ENCODE measurements at places on chromosomes 3 and 15. TPM values are rescaled to one million over a fixed set of nuclear protein-coding genes. Genes with fewer than 3 reads are reported as not detected.

GRCh38 chr15:45921376-45921775, 286.5 kb downstream of the SQOR start:
- H3K4me3 ChIP-seq = no peak overlapping the region
- no peaks in the 10 kb centered on the region for H3K27me3 ChIP-seq
- peaks cover 30% of the 10 kb centered on the region for H3K4me1 ChIP-seq
- peak; percentile 40 for DNase-seq
- no peak overlapping the region for H3K27ac ChIP-seq

GRCh38 chr3:124059580-124059979, 67.7 kb upstream of the ROPN1 start:
- no peaks in the 10 kb centered on the region for H3K36me3 ChIP-seq
- H3K27me3 ChIP-seq = no peaks in the 10 kb centered on the region
- H3K4me1 ChIP-seq = no peaks in the 10 kb centered on the region
- no peak for DNase-seq
- H3K4me3 ChIP-seq = no peak overlapping the region
- H3K27ac ChIP-seq = no peak overlapping the region

DNA sequence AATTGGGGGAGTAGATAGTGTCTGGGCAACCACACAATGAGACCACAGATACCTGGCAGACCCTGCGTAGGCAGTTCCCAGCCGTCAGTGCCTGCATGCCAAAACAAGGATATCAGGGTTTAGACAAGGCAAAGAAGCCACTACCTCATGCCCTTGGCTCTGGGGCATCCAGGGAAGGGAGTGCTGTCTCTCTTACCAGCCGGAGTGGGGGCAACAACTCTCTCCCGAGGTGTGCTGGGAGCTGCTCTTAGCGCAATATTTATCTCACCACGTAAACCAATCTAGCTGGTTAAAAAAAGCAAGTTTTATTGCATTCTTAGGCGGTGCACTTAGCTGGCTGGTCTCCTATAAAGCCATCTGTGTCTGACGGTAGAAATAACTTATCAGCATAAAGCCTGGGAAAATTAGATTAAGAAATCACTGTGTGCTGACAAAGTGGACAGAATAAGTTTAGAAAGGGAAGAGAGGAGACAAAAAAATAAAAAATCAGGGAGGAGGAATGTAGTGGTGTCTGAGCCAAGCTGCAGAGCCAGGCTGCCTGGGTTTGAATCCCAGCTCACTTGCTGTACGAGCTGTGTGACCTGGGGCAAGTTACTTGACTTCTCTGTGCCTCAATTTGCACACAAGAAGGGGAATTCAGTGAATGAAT, 273.2 kb downstream of the PDZRN3 start:
- no peaks in the 10 kb centered on the region for H3K27me3 ChIP-seq
- H3K36me3 ChIP-seq = no peaks in the 10 kb centered on the region
- no peak overlapping the region for H3K27ac ChIP-seq

The ROPN1 gene
- not detected for total RNA-seq

- H3K4me3 ChIP-seq = no peak overlapping the region
- H3K4me1 ChIP-seq = peaks cover 13% of the 10 kb centered on the region
- DNase-seq = no peak
- no peaks in the 10 kb centered on the region for H3K36me3 ChIP-seq
- peaks cover 1% of the 10 kb centered on the region for H3K27me3 ChIP-seq
These were observed 88.4 kb downstream of the APBA2 start for GRCh38 chr15:28974142-28974541.

- no peaks in the 10 kb centered on the region for H3K36me3 ChIP-seq
- H3K27me3 ChIP-seq = no peaks in the 10 kb centered on the region
- peaks cover 37% of the 10 kb centered on the region for H3K4me1 ChIP-seq
- DNase-seq = peak; percentile 60
These were observed 270.0 kb upstream of the TPRG1 start for GRCh38 chr3:188901671-188902287.

The FMN1 gene
- total RNA-seq = 0.29 TPM

- no peak overlapping the region for H3K27ac ChIP-seq
- peaks cover 10% of the 10 kb centered on the region for H3K27me3 ChIP-seq
- no peaks in the 10 kb centered on the region for H3K36me3 ChIP-seq
- no peak overlapping the region for H3K4me3 ChIP-seq
- H3K4me1 ChIP-seq = peaks cover 3% of the 10 kb centered on the region
These were observed 164.4 kb downstream of the OPA1 start for GRCh38 chr3:193757457-193757856.

The NBEAL2 gene
- total RNA-seq = 84.7 TPM

The MYLK gene
- total RNA-seq = 17.2 TPM

The KY gene
- total RNA-seq = not detected

DNA sequence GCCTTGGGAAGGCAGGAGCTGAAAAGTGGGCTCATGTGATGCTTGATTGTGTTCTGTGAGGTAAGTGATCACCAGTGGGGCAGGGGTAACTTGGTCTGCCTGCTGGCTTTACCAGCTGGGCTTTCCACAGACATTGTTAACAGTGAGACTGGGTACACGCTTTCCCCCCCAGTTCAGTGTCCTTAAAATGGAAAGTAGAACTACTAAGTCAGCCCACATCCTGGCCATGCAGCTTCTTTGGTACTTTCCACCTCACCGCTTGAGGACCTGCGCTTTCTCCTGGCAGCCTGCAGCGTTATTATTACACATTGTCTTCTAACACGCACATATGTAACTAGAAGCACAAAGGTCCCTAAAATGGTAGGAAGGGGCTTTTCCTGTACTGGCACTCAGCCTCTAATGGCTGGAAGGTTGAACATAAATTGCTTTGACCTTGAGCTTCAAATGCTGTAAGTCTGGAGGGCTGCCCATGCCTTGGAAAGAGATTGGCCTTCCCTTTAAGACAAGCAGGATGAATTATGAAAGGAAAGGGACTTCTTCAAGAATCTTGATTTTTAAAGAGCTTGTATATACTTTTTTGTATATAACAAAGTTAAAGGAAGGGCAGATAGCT, 216.1 kb upstream of the ROPN1 start:
- peaks cover 3% of the 10 kb centered on the region for H3K27me3 ChIP-seq
- H3K4me1 ChIP-seq = no peaks in the 10 kb centered on the region
- no peak overlapping the region for H3K4me3 ChIP-seq
- no peaks in the 10 kb centered on the region for H3K36me3 ChIP-seq
- H3K27ac ChIP-seq = no peak overlapping the region

All from endothelial cell of umbilical vein (primary cell).